Activated naive CD4-positive, alpha-beta T cell (primary cell): ENCODE measurements at places on chromosomes 6 and 20.

DNA sequence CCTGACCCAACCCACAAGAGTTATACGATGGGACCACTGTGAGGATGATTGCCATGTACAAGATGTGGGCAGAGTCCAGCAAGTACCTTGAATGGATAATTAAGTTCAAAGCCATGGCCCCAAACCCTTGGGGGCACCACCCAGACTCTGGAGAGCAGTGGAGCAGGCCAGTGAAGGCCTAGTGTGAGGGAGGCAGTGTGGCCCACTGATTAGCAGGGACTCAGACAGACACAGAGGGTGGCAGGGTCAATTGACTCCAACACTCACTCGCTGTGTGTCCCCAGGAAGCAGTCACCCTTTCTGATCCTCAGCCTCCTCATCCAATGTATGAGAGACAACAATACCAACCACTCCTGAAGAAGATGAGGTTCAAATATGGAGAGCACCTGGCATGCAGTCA is 1.7 kb upstream of the BPIFA1 start:
- DNase-seq, result no peak

- DNase-seq, result no peak
These were observed 1.4 kb upstream of the CDK19 start for GRCh38 chr6:110816677-110817076.

DNA sequence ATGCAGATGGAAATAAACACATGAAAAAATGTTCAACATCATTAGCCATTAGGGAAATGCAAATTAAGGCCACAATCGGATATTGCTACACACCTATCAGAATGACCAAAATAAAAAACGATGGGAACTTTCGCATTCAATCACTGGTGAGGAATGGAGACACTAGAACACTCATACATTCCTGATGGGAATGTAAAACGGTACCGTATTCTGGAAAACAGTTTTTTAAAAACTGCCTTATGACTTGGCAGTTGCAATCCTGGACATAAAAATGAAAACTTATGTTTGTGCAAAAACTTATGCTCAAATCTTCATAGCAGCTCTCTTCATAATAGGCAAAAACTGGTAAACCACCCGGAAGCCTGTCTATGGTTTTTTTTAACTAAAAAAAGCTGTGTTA is 146.0 kb downstream of the CEBPB start:
- DNase-seq, result no peak

DNA sequence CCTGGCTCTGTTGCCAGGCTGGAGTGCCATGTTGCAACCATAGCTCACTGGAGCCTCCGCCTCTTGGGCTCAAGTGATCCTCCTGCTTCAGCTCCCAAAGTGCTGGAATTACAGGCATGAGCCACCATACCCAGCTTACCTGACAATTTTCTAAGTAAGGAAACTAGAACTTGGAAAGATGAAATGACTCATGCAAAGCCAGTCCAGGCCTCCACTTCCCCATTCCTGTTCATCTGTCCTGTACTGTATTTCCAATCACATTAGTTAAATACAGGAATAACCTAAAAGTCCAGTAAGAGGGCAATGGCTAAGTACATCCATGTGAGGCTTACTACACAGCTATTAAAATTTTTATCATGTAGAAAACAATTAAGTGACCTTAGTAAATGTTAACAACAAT is 8.3 kb upstream of the ADGB start:
- DNase-seq, result no peak

DNA sequence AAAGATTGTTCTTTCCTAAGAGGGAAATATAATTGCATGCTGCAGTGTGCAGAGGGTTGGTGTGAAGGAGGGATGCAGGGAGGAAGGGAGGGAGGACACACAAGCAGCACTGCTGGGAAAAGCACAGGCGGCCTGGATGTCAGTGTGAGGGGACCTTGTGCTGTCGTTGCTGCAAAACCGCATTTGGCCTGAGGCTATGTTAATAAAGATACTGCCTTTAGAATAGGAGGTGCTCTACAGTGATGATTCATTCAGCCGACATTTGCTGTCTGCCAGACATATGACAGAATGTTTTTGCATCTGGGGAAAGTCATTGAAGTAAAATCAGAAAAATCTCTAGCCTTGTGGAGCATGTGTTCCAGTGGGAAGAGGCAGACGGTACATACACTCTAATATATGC is 50.5 kb upstream of the TRIM26 start:
- DNase-seq, result no peak

- no peak for DNase-seq
These were observed 2.2 kb downstream of the CLDN20 start for GRCh38 chr6:155265843-155266535.

DNA sequence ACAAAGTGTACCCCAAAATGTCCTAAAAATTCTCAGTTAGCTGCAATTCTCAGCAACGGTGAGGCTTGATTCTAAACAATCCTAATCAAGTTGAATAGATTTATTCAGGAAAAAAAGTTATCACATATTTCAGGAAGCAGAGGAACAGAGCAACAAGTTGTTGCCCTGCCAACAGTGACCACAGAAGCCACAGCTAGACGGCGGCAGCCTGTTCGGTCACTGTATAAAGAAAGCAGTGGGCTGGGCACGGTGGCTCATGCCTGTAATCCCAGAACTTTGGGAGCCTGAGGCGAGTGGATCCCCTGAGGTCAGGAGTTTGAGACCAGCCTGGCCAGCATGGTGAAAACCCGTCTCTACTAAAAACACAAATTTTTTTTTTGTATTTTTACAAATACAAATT is 171.2 kb upstream of the BMP5 start:
- no peak for DNase-seq

- no peak for DNase-seq
These were observed 24.6 kb downstream of the CYP24A1 start for GRCh38 chr20:54148947-54149764.

GRCh38 chr20:10404023-10404628 is 29.9 kb downstream of the MKKS start:
- no peak for DNase-seq
